ENCODE measurements at places on chromosomes 1 and 21.

GRCh38 chr1:36692465-36693160 is 209.9 kb upstream of the CSF3R start:
- DNase-seq, result no peak

DNA sequence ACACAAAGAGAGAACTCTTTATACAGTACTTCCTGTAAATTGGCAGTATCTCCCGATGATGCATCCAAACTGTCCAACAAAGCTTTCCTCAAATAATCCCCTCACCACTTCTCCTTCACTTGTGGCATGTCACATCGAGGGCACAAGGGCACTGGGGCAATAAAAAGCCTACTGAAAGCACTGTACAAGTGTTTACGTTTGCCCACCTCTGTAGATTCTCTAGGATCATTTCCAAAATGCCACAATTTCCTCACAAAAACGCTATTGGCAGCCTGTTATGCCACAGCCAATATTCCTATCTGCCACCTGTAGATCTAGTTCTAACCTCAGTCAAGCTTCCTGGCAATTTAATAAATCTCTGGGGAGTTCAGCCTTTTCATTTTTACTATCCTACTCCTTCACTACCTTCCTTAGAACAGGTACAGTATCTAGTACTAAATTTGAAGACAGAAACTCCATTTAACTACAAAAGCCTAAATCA is 39.9 kb downstream of the HNRNPR start:
- DNase-seq, result no peak

DNA sequence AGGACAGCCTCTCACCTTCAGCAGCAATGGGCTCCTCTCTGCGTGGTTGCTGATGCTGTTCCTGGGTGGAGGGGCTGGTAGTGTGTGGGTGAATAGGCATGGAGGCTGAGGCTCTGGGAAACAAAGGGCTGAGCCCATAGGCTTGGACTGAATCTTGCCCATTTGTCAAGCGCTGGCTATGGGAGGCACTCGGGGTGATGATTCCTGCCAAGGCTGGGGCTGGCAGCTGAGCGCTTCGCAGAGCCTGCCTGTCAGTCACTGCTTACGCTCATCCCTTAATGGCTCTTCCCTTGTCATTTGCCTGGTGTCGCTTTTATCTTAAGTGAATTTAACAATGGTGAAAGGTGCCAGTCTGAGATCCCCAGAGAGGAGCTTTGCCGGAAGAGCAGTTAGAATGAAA is 353.3 kb downstream of the PBX1 start:
- no peak for DNase-seq

DNA sequence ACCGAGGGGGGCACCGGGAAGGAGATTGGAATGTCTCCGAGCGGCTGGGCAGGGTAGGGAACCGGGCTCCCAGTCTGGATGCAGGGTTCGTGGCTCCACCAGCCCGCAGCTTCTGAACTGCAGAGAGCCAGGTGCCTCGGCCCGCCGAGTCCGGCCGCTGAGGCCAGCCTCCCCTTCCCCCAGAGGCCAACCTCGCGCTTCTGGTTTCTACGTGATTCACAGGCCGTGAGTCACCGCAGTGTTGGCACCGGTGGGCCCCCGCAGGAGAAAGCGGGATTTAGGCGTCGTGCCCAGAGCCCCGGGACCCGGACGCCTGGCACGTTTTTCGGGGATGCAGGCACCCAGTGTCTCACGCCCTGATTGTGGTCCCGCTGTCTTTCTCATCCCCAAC is 458 bp downstream of the CRABP2 start:
- DNase-seq, result peak; percentile 66

GRCh38 chr1:167518331-167518700 is at the start of gene CD247:
Gene CD247, minus strand, starts transcription at chr1:167518529. Its CDS starts 64 bp downstream, at chr1:167518465.
- DNase-seq, result no peak

DNA sequence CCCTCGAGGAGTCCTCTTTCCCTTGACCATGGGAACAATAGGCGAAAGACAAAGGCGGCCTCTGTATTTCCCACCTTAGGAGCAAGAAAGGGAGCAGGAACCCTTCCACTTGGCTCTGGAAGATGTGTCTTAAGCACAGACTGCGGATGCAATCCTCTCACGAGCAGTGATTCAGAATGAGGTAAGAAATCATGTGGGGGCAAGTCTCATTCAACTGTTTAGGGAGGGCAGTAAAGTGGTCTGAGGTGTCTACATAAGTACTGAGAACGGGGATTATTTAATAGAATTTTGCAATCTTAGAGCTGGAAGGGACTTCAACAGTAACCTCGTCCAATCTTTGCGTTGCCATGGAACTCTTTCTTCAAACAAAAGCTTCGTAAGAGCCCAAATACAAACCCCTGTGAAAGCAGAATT is 1.6 kb upstream of the DYRK3 start:
- DNase-seq, result no peak

- peak; percentile 2 for DNase-seq
Observed at GRCh38 chr1:157878059-157878458, 36.5 kb upstream of the CD5L start.

DNA sequence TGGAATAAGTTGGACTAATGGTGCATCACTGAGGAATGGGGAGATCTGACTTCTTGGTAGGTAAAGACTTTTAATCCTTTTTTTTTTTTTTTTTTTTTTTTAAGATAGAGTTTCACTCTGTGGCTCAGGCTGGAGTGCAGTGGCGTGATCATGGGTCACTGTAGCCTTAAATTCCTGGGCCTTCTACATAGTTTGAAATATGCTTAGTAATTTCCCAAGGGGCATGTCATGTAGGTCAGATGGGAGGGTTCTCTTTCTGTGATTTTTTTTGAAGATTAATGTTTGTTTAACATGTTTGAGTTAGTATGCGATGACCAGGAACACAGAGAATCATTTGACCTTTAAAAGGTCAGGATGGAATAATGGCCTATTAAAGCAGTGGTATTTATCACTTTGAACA is 129.1 kb downstream of the S1PR1 start:
- no peak for DNase-seq

DNA sequence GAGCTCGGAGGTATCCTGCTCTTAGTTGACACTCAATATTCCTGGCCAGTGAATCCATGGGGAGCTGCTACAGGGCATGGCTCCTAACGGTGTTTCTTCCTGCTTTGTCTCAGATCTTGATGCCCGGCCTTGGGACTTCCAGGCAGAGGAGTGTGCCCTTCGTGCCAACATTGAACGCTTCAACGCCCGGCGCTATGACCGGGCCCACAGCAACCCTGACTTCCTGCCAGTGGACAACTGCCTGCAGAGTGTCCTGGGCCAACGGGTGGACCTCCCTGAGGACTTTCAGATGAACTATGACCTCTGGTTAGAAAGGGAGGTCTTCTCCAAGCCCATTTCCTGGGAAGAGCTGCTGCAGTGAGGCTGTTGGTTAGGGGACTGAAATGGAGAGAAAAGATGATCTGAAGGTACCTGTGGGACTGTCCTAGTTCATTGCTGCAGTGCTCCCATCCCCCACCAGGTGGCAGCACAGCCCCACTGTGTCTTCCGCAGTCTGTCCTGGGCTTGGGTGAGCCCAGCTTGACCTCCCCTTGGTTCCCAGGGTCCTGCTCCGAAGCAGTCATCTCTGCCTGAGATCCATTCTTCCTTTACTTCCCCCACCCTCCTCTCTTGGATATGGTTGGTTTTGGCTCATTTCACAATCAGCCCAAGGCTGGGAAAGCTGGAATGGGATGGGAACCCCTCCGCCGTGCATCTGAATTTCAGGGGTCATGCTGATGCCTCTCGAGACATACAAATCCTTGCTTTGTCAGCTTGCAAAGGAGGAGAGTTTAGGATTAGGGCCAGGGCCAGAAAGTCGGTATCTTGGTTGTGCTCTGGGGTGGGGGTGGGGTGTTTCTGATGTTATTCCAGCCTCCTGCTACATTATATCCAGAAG is 16.7 kb downstream of the ALX3 start:
- no peak for DNase-seq

DNA sequence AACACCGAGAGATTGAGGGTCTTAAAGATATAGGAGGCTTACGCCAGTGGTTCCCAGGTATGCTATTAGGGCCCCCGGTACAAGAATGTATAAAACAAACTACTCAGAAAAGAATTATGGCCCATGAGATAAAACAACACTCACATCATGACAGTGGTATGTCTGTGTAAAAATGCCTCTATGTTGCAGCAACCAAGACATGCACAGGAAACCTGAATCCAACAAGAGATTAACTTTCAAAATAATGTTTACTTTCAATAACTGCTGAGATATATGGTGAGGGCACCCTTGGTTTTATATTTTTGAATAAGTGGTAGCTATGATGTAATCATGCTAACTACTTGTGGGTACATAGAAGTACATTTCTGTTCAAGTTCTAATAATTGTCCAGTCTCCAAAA is 74.9 kb downstream of the PUM1 start:
- DNase-seq, result no peak

- DNase-seq, result peak; percentile 66
Observed at GRCh38 chr1:155086128-155086741, 7.6 kb downstream of the EFNA3 start.

DNA sequence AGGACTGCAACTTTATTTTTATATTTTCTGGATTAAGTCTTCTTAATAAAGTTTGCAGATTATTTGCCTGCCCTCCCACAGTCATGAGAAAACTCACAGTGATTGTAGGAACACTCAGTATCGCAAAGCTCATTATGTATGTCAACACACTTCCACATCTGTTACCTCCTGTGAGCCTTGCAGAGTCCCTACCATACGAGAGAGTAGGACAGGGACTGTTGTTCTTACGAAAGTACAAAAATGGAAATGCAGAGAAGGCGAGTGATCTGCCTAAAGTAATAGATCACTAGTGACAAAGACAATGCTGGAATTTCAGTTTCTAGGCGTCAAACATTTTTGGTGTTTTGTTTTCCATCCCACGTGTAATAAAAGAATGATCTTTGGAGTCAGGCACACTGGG is 131.7 kb downstream of the SYT2 start:
- no peak for DNase-seq

- no peak for DNase-seq
Observed at GRCh38 chr1:10678402-10678801, 118.0 kb downstream of the CASZ1 start.

GRCh38 chr1:208724079-208724478 is 479.9 kb upstream of the PLXNA2 start:
- no peak for DNase-seq

GRCh38 chr1:17422461-17422860 is 17.0 kb downstream of the RCC2 start:
- no peak for DNase-seq

DNA sequence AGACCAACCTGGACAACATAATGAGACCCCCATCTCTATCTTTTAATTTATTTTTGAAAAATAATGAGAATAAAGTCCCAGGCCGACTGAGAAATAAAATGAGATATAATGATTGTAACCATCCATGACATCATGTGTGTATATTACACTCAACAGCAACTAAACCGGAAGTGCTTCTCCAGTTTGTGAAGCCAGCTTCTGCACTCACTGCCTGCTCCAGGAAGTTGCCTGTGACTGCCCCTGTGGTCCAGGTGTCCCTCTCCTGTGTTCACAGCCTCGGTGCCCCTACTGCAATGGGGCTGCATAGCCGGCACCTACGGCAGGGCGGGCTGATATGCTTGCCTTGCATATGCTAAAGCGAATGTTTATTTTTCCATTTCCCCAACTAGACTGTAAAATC is 68.3 kb downstream of the SSBP3 start:
- no peak for DNase-seq

- no peak for DNase-seq
Observed at GRCh38 chr1:85289848-85290335, 13.5 kb upstream of the BCL10 start.

DNA sequence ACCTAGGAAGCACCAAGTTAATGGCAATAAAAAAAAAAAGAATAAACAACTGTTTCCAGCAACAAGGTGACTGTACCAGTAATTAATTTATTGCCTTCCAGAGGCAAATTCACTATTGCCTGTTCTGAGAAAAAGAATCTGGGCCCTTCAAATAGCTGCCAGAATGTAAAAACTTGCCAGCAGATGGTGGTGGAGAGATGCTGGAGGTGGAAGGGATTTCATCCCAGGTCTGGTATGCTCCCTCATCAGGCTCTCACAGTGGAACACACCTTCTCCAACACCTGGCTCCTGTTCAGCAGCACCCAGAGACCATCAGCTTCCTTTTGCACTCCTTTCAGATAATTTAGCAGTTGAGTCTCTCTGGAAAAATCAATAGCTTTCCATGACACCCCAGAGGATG is 792.9 kb upstream of the ADAMTS5 start:
- DNase-seq, result no peak

- no peak for DNase-seq
Observed at GRCh38 chr1:13652238-13652637, 47.8 kb upstream of the PRDM2 start.

GRCh38 chr1:15151871-15152270 is 1.7 kb upstream of the TMEM51 start:
- no peak for DNase-seq

DNA sequence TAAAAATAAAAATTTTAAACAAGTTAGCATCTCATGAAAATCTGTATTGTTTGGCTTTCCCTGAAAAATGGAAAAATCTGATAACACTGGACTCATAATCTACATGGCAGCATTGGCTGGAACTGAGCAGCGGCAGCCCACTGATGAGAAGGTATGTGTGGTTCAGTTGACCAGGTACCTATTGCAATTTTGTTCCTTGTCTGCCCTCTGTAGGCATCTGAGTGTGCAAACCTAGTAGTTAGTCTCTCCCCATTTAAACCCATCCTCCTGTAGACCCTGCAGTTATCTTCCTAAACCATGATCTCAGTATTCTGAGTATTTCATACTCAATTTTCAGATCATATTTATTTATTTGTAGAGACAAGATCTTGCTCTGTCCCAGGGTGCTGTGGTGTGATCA is 59.4 kb upstream of the SERBP1 start:
- no peak for DNase-seq

GRCh38 chr1:222790115-222790514 is 24.7 kb upstream of the DISP1 start:
- DNase-seq, result no peak

DNA sequence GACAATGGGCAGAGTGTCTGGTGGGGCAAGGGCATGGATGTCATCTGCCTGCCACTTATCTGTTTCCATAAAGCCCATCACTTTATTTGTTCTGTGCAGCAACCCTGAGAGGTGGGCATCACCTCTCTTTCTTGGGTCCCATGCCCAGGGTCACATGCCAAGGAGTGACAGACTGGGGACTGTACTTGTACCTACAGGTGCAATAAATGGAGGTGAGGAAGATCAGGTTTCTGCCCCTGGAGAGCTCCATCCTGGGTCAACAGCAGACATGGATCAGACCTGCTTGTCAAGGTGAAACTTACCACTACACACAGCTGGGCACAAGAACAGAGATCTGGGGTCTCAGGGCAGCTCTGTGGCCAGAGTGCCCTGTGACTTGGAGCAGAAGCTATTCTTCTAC is 18.4 kb upstream of the PRDM16 start:
- DNase-seq, result no peak

GRCh38 chr1:234889643-234890042 is 239.0 kb downstream of the TOMM20 start:
- no peak for DNase-seq

- DNase-seq, result no peak
Observed at GRCh38 chr1:17167786-17168090, 37.2 kb upstream of the PADI1 start.

DNA sequence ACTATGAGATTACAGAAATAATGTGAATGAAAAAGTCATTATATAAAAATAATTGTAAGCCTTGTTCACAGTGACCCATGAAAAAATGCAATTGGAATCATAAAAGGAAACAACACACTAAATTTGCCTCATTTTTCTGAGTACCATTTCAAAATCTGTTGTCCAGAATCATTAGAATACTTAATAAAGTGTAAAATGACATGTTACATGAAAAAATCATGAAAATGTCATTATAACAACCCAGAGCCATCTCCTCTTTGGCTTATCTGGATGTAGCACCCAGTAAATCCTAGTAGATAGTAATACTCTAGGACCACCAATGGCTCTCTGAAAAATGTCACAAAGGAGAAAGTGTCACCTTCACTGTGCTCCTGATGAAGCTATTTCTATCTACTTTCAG is 76.5 kb downstream of the DDAH1 start:
- no peak for DNase-seq

Data from right kidney (tissue), 9 donors.